Stimulated activated CD4-positive, alpha-beta T cell treated with anti-CD3 and anti-CD28 coated beads, Interleukin-15, amount 100 ng/mL, for 24 hours (primary cell): ENCODE measurements at places on chromosomes 3 and 15.

DNA sequence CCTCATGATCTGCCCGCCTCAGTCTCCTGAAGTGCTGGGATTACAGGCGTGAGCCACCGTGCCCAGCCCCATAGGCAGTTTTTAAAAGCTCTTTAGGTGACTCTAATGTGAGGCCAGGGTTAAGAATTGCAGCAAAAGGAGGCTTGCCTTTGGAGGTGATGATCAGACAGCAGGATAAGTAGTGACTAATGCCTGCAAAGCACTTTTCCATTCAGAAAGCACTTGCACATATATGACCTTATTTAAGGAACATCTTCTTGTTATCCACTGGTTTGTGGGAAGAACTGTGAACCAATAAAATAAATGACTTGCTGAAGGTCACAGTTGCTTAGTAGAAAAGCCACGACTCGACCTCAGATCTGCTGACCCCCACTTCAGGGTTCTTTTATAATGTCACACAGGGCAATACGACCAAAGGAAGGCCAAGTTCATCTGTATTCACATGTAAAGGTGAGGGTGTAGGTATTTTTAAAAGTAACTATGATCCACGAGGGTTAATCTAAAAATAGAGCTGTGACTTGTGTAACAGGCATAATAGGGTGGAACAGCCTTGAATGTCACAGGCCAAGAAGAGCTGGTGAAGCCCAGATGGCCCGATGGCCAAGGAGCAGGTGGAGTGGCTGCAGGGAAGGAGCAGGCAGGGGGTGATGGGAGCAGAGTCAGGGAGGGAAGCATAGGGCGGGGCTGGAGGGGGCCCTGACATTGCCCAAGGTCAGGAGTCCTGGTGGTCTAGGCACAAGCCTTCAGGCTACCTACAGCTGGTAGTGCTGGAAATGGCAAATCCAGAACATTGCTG, 24.4 kb downstream of the LARP6 start:
- no peak for DNase-seq

DNA sequence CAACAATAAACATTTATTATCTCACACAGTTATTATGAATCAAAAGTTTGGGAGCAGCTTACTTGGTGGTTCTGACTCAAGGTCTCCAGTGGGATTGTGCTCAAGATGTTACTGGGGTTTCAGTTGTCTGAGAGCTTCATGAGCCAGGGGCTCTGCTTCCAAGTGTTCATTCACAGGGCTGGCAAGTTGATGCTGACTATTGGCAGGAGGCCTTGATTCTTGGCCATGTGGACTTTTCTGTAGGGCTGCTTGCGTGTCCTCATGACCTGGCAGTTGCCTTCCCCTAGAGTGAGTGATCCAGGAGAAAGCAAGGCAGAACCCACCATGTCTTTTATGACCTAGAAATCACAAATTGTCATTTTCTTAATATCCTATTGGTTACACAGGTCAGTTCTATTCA, 87.2 kb upstream of the TNFAIP8L3 start:
- no peak for DNase-seq

DNA sequence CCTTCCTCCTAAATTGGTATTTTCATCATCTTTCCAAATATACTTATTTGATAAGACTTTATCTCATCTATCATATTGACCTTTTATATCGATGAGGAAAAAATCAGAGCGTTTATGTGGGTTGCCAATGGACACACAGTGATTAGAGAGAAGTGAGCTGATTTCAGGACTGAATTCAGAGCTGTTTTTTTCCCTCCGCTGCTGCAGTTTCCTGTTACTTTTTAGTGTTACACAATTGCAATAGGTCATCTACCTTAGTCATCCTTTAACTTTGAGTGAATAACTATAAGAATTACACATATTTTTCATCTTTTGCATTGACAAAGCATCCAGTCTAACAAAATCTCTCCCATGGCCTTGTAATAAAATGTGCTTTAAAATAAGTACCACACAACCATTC, 266.3 kb upstream of the CNTN4 start:
- no peak for DNase-seq

GRCh38 chr3:133014325-133014724, 23.9 kb upstream of the TMEM108 start:
- DNase-seq, result no peak

DNA sequence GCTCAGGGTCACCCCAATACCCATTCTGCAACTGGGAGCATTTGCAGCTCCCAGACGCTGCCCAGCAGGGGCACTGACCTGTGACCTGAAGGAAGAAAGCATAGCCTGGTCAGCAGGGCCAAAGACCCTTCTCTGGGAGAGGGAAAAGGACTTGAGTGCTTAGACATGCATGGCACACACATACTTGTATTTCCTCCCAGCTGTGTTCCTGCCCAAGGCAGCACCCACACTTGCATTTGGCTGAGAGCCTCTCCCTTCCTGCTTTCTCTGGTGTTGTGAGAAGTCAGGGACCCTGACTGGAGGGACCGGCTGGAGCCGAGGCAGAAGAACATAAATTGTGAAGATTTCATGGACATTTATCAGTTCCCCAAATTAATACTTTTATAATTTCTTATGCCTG, 7.2 kb upstream of the LAMB2 start:
- DNase-seq, result no peak
